ENCODE measurements at places on chromosomes 5 and 9.

DNA sequence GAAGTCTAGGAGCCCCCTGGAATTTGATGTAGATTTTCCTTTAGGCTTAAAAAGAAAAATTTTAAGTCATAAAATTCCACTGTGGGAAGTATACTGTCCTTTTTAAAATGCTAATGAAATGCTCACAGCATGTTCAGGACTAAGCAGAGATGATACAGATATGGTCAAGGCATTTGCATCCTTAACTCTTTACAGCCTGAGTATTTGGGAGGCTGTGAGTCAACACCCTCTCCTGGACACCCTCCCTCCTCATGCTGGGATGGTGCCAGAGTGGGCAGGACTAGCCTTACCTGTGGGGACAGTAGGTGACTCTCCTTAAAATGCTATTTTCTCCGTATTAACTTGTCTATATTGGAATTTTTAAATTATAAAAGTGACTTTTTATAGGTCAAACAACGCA, 197.4 kb upstream of the ELL2 start:
- DNase-seq: no peak

DNA sequence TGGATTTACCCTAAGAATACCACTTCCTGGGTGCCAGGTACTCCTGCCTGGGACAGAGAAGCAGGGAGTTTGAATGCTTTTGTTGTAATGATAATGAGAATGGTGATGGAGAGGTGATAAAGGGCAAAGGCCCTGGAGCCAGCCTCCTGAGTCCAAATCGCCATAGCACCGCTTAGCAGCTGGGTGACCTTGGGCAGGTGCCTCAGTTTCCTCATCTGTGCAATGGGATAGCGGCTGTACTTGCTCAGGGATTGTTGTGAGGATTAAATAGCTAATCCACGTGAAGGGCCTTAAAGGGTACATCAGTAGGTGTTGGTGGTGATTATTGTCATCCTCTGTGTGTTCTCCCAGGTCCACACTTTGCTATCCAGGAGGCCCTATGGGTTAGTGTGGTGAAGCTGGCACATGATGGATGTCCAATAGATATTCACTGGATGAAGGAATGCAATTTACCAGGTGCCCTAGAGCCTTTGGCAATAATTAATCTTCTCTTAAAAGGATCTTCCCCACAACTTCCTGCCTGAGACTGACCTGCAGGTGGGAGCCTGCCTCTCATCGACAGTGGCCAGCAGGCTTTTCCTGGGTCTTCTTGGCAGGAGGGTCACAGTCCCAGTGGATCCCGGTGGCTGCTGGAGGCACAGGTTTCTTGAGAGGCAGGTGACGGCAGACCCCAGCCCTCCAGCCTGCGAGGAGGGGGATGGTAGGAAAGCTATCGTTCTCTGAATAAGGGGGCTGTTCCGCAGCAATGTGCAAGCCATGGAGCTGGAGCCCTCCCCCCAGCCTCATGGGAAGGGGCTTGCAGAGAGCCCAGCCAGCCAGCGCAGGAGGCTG, 160.2 kb downstream of the MACROH2A1 start:
- no peak for DNase-seq

DNA sequence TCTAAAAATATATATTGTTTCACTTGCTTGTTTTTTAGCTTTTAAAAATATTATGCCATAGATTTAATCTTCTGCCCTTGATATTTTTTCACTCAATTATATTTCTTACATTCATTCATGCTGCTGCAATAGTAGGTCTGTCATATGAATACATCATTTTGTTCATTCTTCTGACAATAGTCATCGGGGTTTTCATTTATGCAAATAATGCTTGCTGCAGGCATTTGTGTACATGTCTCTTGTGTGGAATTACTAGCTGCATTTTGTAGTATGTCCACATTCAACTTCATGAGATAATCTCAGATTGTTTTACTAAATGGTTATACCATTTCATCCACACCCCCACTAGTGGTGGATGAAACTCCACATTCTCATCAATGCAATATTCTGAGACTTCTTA, 5.3 kb upstream of the PLPP1 start:
- DNase-seq: no peak

GRCh38 chr5:158177146-158177545, 318.2 kb upstream of the CLINT1 start:
- DNase-seq: no peak

DNA sequence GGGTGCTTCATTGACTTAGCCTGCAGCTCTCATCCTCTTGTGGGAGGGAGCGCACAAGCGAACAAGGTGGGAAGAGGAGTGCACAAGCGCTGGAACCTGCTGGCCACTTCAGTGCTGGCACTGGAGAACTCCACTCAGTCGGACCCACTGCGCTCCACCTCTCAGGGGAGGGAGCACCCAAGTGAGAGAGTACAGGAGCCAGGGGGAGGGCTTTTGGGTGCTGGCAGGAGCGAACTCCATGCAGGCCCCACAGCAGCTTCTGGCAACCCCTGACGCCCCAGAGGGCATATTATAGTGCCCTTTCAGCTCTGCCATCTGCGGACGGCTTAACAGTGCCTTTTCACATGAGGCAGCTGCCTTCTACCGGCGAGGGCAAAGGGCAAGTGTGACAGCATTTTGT, 774.2 kb upstream of the COX7C start:
- DNase-seq: no peak

DNA sequence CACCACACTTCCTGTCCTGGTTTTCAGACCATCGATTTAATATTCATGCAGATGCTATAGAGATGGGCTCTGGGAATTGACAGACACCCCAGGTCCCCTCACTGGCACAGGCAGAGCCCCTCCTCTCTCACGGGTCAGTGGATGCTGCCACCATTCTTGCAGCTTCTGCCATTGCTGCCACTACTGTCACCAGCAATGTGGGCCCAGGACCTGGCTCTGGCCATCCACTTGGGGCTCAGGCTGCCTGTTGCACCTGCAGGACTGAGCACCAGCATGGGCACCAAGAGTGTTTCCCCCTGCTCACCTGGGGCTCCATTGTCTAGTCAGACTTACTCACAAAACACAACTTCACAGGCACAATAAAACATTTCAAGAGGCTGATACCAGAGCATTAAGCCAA, 479.0 kb upstream of the ZNF608 start:
- no peak for DNase-seq

DNA sequence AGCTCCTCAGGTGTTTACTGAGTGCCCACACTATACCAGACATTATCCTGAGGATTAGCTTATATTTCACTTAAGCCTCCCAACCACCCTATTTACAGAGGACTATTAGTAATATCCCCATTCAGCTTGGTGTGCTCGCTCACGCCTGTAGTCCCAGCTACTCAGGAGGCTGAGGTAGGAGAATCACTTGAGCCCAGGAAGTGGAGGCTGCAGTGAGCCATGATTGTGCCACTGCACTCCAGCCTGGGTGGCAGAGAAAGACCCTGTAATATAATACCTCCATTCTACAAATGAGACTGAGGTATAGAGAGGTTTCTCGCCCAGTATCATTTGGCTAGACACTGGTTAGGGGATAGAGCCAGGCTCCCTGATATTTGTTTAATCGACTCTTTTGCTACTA, 18.0 kb upstream of the MATR3 start:
- no peak for DNase-seq

GRCh38 chr9:97307500-97308163, at the start of gene CCDC180:
CCDC180 (plus strand) TSS chr9:97307659; CDS start chr9:97308064, 405 bp downstream.
- DNase-seq: no peak

DNA sequence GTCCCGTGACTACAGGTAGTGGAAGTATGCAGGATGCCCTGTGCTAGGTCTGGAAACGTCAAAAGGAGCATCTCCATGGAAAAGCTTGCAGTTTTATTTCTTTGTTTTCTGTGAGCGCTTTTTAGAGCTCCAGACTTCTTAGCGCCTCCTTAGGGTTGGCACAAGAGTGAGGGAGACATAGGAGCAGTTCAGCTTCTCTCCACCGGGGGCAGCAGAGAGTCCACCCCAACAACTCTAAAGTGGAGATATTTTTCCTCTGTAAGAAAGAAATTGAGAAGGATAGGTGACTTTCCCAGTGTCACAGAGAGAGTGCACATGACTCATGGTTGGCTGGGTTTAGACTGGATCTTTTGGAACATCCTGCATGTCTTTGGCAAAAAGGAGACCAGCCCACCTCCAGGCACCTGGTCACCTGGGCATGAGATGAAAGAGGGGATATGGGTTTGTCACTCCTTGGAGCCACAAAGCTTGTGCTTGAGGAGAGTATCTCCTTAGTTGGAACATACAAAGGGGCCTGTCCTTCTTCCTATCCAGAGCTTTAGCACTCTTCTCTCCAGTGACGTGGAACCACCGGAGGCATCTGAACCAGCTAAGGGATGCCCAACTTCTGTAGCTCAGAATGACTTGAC, 637.7 kb downstream of the SEMA5A start:
- no peak for DNase-seq

DNA sequence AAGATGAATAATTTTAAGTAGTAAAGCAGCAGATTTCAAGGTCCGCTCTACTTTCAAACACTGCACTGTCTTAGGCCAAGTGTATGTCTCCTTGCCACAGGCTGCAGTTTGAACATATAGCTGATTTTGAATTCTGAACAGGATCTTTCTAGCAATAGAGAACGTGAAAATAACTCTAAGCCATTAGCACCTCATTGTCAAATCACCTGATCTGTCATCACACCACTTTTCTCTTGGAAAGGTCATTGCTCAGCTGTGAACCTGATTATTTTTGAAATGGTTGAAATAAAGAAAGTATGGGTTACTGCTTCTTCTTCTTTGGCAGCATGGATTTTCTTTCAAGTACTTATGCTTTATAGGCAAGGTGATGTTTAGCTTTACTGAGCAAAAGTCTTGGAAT, 357.0 kb upstream of the RORB start:
- DNase-seq: no peak

- DNase-seq: no peak
Observed at GRCh38 chr5:142810081-142810480, 39.9 kb downstream of the ARHGAP26 start.

DNA sequence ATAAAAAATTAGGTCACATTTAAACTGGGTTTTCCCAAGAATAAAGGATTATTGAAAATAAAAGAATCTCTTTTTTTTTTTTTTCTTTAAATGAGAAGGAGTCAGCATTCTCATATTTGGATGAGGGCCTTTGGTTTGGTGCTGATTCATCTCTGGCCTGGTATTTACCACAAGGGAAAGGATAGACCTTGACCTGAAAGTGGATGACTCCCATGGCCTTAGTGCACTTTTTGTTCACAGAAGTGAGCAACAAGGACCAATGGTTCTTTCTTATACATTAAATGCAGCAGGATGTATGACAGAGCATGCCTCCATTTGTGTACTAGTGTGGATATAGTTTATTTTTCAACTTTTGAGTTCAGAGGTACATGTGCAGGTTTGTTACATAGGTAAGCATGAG, 6.9 kb downstream of the YTHDC2 start:
- DNase-seq: no peak

DNA sequence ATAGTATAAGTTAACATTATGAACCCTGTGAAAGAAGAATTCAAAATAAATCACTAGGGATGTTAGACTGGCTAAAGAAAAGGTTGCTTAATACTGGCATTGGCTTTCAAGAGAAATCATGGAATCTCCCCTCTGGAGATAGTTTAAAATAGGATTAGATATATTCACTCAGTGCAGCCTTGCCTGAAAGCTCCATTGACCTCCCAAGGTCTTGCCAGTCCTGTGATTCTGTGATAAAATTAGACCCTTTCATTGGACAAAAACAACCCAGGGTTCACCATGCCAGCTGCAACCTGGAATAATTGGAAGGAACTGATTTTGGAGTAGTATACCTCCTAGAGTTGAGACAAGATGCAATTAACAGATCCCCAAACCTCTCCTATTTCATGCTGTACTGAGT, 588.1 kb upstream of the MEF2C start:
- no peak for DNase-seq

- DNase-seq: no peak
Observed at GRCh38 chr5:154408811-154409210, 37.0 kb upstream of the SAP30L start.

GRCh38 chr9:89437772-89438171, 60.1 kb downstream of the SEMA4D start:
- no peak for DNase-seq

- DNase-seq: no peak
Observed at GRCh38 chr5:127650649-127651048, 1.8 kb downstream of the CTXN3 start.

DNA sequence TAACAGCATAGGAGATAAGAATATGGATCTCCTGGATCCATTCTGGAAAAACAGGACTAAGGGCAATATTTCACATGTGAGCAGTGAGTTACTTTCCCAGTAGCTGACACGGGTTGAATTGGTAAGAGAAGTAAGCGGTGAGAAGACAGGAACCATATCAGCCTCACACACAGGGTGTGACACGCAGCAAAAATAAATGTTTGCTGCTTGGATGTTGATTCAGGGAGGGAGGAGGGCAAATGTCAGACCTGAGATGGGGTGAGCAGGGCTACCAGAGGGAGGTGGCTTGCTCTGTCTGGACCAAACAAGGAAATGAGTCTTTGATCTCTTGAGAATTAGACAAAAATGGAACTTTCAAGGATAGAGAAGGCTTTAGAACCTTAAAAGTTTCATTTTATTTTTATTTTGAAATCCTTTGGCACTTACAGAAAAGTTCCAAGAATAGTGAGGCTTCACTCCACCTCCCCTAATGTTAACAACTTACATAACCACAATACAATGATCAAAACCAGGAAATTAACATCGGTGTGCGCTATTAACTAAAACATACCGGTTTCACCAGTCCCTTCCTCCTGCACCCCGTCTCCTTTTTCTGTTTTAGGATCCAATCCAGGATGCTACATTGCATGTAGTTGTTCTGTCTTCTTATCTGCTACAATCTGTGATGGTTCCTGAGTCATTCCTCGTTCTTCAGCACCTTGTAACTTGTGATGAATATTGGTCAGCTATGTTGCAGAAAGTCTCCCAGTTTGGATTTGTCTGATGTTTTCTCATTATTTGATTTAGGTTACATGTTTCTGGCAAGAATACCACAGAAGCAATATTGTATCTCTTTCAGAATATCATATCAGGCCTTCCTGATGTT, 20.5 kb upstream of the ARHGEF28 start:
- DNase-seq: no peak

GRCh38 chr5:142281966-142282365, 42.9 kb downstream of the SPRY4 start:
- DNase-seq: no peak

DNA sequence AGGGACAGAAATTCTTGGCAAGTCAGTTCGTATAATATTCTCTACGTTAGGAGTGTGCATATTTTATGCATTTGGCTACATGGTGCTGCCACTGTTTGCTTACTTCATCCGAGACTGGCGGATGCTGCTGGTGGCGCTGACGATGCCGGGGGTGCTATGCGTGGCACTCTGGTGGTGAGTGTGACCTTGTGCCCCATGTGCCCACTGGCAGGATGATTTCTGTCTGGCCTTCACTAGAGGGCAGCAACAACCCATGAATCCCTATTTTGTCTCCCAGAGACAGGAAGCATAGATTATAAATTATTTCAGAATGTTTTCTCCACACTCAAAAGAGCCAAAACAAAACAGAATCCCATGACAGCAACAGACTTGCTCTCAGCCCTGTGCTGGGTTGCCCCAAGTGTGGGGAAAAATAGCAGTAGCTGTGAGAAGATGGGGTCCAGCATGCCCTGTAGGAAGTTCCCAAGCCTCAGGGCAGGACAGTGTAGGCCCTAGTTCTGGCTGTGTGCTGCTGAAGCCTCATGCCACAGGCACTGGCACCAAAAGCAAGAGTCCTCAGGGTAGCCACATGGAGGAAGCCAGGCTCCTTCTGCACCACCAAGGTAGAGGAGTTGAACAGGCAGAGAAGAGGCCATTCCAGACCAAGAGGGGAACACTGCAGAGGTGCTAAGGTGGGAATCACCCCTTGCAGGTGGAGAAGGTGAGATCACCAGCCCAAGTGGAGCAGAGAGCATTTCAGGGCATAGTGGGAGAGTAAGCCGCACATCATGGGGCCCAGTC, 16.0 kb downstream of the SLC22A5 start:
- peak; percentile 24 for DNase-seq

GRCh38 chr9:120344230-120344629, 235.7 kb downstream of the CDK5RAP2 start:
- no peak for DNase-seq
